ENCODE measurements at places on chromosomes 4 and X. TPM values are rescaled to one million over a fixed set of nuclear protein-coding genes. Genes with fewer than 3 reads are reported as not detected.

Gene MTNR1A
- not detected for total RNA-seq

Gene COX7B2
- not detected for total RNA-seq

Gene NEUROG2
- total RNA-seq: not detected

Gene MSX1
- not detected for total RNA-seq

Gene GAGE1
- not detected for total RNA-seq

Gene TBX22
- not detected for total RNA-seq

Gene MAGEC2
- total RNA-seq: not detected

Gene PFKFB1
- total RNA-seq: 1.4 TPM

Gene PLP1
- not detected for total RNA-seq

Gene PABPC5
- total RNA-seq: not detected

GRCh38 chr4:146053891-146054290 is 115.3 kb upstream of the ZNF827 start:
- DNase-seq: no peak

- no peak for DNase-seq
Observed at GRCh38 chr4:99586797-99587196, 12.2 kb downstream of the MTTP start.

DNA sequence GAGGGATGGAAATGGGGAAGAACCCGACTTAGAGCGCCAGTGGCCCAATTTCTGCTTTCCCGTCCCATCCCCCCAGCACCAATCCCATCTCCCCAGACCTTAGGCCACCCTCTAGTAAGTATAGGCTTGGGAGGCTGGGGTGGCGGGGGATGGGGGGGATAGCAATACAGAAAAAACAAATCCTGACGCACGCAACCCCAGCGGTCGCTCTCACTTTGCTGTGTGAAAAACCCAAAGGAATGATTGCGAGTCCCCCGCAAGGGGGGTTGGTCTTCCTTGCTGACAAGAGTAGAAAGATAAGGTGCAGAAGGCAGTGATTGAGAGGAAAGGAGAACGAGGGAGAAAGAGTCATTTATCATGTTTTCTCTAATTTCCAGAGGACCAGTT is 863 bp downstream of the CPE start:
- no peak for DNase-seq

DNA sequence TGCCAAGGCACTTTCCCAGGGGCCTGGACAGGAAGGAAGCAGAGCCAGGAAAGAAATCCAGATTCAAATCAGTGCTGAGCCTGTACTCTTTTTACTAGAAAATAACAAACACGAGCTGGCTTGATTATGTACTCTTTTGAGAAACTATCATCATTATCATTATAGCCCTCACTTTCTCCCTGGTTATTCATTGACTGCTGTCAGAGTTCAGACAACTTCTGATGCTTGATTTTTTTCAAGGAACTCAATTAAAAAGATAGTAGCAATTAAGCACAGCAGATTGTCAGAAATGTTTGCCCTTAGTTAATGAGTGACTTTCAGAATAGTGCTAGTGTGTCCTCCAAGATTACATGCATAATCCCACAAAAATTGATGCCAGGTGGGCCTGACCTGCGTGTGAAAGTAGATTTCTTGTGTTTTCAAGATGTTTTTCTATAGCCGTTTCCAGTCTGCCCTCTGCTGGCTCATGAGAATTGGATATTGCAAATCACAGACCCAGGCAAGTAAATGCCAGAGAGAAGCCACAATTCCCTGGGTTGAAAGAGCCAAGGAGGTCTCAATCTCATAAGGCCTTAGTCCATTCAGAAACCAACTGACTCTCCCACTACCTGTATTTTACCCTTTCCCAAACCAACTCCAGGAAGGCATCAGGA is 14.3 kb upstream of the PNPLA4 start:
- DNase-seq: no peak

DNA sequence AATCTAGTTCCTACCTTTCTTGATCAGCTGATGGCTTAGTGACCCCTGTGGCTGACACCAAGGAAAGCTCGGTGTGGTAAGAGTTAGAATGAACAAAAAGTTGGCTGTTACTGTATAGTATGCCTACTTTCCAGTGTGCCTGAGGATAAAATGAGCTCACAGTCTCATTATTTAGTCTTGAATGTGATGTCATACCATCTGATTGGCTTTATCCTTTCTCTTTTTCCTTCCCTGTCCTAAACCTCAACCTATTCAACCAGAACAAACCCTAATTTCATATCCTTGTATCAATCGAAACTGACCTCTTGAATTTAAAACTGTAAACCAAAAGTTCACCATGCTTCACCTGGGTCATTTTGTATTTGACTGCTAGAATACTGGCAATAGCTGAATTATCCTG is 156.4 kb downstream of the PPARGC1A start:
- DNase-seq: no peak

DNA sequence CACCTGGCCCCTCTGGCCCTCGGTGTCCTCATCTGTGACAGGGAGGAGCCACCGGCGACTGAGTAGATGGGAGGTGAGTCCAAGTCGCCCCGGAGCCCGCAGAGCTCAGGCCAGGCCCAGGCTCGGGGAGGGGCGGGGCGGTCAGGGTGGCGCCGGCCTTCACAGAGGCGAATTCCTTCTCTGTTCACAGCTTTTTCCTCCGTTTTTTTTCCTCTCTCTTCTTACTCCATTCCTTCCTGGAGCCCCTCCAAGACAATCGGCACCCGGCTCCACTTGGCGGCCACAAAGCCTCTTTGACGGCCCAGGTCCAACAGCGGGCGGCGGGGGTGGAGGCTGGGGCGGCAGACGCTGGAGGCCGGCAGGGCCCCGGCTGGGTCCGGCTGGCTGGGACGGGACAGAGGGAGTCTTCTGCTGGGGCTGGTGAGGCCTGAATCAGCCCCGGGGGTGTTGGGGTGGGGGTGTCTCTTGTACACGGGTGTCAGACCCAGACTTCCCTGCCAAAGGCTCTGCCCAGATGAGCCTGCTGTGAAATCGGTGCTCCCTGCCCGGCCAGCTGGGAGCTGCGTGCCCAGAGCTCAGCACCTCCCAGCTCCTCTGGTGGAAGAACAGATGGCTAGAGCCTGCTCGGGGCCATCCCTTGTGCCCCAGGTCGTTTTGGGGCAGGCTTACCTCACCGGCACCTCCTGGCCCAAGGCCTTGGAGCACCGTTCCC is 22.6 kb downstream of the FGFRL1 start:
- no peak for DNase-seq

- DNase-seq: no peak
Observed at GRCh38 chr4:180304321-180304720, 1938.9 kb upstream of the TENM3 start.

- no peak for DNase-seq
Observed at GRCh38 chrX:2784026-2784425, 32.2 kb downstream of the XG start.

DNA sequence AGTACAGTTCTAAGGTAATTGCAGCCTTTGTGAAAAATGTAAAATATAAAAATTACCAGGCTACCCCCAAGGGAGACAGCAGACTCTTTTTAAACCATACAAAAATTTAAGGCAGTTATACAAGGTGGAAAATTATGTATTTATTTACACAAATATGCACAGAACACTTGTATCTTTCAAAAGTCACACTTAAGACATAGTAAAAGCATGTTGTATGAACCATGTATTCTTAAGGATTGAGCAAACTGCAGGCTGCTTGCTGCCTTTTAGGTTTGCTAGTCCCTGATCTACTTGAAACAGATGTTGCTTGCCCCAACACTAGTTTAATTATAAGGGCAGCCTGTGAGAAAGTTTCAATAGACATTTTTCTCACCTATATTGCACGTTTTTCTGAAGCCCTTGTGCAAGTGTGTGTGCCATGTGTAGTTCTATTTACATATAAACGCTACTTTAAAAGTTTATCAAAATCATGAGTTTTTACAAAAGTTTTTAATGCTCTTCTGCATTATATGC is 72.8 kb downstream of the PRSS12 start:
- no peak for DNase-seq

DNA sequence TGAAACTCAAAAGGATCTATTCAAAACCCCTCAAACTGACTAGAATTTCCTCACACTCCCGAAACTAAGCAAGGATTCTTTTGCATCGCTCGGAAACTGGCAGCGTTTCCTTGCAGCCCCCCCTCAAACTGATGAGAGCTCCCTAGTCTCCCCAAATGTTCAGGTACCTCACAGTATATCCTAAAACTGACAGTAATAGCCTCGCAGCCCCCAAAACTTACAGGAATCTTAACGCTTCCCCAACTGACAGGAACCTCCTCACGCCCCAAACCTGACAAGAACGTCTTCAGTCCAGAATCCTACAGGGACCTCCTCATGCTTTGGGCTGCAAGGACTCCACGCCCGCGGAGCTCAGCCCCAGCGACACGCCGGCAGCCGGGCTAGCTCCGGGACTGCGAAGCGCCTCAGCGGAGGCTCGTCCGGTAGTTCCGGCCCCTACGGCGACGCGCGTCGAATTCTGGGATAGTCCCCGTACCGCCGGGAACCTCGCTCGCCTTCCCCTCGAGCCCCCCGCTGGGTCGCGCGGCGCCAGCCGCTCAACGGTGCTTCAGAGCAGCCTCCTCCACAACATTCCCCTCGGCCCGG is 640 bp downstream of the PHF8 start:
- peak; percentile 7 for DNase-seq

- DNase-seq: no peak
Observed at GRCh38 chr4:188639479-188640100, 500.3 kb downstream of the TRIML1 start.

- DNase-seq: no peak
Observed at GRCh38 chr4:146255874-146256273, 41.5 kb downstream of the REELD1 start.

DNA sequence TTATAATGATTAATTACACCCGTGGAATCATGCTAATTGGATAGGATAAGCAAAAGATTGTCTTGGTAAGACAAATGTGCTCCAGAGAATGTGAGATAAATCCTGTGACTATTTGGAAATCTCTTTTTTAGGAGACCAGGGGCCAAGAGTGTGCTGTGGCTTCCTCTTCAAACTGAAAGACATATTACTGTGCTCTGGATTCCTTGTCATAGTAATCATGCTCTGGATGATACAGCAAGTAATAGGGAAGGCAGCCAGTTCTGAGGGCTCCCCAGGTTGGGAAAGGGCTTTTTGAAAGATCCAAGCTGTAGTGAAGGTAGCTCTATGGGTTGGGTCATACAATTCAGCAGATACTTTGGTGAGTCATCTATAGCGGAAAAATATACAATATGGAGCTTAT is 600.5 kb downstream of the PCDH18 start:
- no peak for DNase-seq

DNA sequence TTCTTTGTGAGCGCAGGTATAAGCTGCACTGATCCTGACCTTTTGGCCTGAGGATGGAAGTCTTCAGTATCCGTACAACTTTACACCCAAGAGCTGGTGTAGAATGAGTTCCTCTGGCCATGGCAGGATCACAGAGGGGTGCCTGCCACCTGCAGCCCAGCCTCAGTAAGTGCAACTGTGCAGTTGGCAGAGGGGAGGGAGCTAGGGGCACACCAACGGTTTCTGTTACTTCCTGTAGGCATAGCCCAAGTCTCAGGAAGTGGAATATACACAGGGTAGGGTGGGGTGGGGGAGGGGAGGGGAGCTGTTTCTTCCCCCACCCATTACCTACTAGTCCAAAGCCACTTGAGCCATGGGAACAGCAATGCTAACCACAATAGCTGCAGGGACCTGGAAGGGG is 85.4 kb upstream of the GBA3 start:
- DNase-seq: peak; percentile 19

GRCh38 chr4:137641544-137641943 is 109.2 kb upstream of the PCDH18 start:
- DNase-seq: no peak

GRCh38 chr4:84708406-84709135 is 125.6 kb downstream of the CDS1 start:
- DNase-seq: no peak

DNA sequence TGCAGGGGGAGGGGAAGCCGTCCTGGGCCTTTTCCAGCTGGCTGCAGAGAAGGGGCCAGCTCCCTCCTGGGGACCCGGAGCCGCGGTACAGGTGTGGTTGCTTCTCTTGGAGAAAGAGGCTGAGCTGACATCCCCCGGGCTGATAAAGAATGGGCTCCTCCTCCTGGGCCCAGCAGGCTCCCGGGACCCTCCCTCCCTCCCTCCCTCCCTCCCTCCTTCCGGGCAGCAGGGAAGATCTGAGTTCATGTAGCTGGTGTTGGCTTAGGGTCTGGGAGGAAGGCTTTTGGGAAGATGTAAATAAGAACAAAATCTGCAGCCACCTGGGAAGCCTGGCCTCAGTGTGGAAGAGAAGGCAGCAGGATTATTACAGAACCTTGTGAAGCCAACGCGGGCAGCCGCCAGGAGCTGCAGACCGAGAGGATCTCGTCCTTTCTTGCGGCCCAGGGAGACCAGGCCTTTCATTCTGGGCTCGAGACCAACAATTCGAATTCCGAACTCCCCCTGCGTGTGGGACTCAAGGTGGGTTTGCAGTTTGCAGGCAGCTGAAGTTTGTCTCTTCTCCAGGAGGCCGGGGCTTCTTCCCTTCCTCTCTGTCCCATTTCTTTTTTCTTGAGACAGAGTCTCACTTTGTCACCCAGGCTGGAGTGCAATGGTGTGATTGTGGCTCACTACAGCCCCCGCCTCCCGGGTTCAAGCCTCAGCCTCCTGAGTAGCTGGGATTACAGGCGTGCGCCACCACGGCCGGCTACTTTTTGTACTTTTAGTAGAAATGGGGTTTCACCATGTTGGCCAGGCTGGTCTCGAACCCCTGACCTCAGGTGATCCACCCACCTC is at the start of gene PLCXD1:
PLCXD1 (plus strand) TSS at position 216 of the 834 bp plus-strand sequence. CDS start 2,807 bp downstream, outside the sequence.
- no peak for DNase-seq

DNA sequence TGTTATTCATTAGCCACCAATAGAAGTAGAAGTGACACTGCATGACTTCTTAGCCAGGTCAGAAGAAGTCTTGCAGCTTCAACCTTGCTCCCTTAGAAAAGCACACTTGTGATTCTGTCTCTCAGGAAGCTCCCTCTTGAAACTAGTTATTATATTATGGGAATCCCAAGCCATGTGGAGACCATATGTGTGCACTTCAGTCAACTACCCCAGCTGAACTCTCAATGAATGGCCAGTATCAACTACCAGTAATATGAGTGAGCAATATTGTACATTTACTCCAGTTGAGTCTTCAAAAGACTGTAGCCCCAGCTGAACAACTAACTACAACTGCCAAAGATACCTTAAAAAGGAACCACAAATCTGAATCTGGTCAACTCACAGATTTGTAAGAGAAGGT is 77.1 kb upstream of the GABRA3 start:
- no peak for DNase-seq

- no peak for DNase-seq
Observed at GRCh38 chr4:145663194-145663593, 16.8 kb upstream of the C4orf51 start.

DNA sequence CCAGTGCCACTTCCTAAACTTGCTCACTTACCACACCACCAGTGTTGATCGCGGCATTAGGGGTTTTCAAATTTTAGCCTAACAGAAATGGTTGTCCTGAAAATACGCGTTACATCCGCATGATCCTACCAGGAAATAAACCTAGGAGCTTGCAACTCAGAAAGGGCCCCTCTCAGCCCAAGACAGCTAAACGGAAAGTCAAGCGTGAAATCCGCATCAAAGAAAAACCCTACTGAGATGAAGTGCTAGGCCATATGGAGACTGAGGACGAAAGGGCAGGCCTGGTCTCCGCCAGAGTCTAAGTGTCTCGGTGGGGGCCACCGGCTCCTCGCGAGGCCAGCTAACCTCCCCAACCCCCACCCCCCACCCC is 626 bp downstream of the YTHDC1 start:
- DNase-seq: no peak
